ENCODE measurements at places on chromosomes 16 and 17. TPM values are rescaled to one million over a fixed set of nuclear protein-coding genes. Genes with fewer than 3 reads are reported as not detected.

The SALL1 gene
- not detected for total RNA-seq

The ATP2A1 gene
- total RNA-seq: 1.8 TPM

The FOXC2 gene
- not detected for total RNA-seq

The CCL14 gene
- total RNA-seq: not detected

The BCKDK gene
- 38.9 TPM for total RNA-seq

The RAMP2 gene
- not detected for total RNA-seq

The DUS2 gene
- total RNA-seq: 24.1 TPM

The CACNG5 gene
- total RNA-seq: not detected

The SLC6A2 gene
- total RNA-seq: not detected

The CPNE7 gene
- total RNA-seq: 1.1 TPM

The TMEM94 gene
- 81.9 TPM for total RNA-seq

The ARSG gene
- total RNA-seq: 9.1 TPM

The ZSCAN10 gene
- 0.23 TPM for total RNA-seq

The RASL10B gene
- 0.10 TPM for total RNA-seq

GRCh38 chr16:55643161-55643970, 12.4 kb upstream of the SLC6A2 start:
- no peak for DNase-seq

DNA sequence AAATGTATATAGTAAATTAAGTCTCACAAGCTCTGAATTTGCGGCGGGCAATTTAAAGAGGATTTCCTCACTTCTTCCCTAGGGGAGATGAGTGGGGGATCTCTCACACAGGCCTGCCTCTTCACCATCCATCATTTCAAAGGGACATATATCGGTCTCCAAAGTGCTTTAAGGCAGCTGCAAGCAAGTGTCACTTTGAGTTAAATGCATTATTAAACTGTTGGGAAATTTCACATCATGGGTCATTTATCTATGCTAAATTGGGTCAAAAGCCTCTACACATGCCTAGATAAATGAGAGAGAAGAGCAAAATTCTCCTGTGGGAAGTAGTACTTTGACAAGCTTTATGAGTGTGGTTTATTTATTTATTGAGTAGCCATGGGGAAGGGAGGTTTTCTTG, 1106.1 kb upstream of the GOT2 start:
- DNase-seq: no peak

DNA sequence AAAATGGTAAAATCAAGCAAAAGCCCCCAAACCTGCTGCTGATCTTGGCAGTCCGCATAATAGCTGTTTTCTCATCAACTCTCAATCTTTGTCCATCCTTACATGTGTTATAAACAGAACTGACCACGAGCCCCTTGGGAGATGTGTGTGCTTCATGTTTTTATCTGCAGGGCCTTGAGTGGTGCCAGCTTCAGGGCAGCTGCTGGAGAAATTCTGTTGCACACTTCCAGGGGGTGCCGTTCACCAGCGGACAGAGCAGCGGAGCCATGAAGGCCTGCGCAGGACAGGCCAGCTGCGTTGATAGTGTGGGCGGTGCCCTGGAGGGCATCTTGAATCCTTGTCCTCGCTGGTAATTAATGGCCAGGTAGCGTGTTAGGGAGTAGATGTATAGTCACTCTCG, 20.1 kb downstream of the MPRIP start:
- DNase-seq: no peak

DNA sequence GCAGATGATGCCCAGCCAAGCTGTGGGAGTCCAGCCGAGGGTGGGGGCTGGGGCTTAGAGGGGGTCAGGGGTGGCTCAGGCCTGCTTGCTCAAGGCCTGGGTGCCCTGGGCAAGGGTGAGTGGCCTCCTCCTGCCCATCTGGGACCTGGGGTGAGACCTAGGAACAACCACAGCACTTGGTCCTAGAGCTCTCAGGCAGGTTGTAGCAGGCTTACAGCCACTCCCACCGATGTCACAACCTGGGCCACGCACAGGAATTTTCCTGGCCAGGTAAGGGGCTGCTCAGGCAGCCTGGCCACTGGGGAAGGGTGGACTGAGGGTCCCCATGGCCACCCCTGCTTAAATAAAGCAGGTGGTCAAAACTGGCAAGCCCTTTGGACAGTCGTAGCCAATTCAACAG, 6.3 kb upstream of the SREBF1 start:
- DNase-seq: no peak

- no peak for DNase-seq
These were observed 21.9 kb downstream of the ENGASE start for GRCh38 chr17:79096477-79096876.

DNA sequence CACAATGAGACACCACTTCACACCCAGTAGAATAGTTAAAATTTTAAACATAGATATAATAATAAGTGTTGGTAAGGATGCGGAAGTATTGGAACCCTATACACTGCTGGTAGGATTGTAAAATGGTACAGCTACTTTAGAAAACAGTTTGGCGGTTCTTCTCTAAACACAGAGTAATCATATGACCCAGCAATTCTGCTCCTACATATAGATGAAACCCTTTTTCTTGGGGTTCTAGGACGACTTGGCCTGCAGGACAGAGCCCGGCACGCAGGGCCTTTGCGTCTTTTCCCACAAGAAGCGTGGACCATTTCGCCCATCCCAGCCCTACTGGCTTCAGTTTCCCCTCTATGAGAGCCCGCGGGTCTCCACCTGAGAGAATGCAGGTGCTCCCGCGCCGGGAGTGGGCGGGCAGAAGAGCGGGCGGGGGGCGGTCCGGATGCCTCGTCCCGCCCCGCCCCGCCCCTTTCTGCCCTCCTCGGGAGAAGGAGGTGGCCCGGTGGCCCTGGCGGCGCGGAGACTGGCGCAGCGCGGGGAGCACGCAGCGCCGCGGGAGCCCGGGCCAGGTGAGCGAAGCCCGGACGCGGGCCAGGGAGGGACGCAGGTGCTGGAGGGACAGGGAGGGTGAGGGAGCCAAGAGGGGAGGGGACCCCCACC, at the start of gene SDR42E2:
Gene SDR42E2, plus strand, starts transcription at position 508 of the 657 bp plus-strand sequence. CDS start 3,077 bp downstream, outside the sequence.
- DNase-seq: no peak

GRCh38 chr17:46895171-46895570, 27.8 kb upstream of the GOSR2 start:
- no peak for DNase-seq
